ENCODE measurements at places on chromosomes 3 and 15. TPM values are rescaled to one million over a fixed set of nuclear protein-coding genes. Genes with fewer than 3 reads are reported as not detected.

DNA sequence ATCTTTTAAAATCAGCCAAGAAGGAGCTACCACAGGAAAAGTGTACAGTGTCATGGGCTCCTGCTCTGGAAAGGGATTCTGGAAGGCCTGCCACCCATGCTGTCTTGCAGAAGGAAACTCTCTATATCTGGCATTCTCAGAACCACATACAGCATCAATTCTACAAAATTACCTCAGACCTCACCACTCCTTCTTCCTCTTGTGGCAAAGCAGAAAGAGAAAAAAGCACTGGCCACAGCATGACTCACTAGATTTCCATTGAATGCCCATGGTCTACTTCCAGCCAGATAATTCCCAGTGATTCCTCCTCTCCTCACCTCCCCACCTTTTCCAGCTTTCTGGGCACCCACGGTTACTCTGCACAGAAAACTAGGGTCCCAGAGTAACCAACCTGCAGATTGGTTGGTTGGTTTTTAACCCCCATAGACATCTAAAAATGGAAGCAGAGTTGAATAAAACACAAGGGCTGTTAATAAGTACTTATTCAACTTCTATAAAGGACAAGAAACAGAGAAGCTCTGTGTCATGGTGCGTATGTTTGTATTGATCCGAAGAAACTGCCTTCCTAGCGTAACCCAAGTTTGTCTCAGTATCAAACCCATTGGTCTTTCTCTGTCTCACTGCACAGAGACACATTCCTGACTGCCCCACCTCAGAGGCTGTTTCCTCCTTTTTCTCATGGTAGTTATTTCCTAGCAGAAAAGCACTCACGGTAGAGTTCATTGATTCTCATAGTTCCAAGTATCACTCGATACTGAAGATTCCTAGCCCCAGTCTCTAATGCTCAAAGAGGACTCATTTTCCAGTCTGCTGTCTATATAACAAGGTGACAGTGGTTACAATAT is 67.7 kb downstream of the LDHAL6B start:
- no peaks in the 10 kb centered on the region for H3K4me1 ChIP-seq
- no peak overlapping the region for H3K27ac ChIP-seq
- no peak for DNase-seq
- H3K36me3 ChIP-seq: no peaks in the 10 kb centered on the region
- no peaks in the 10 kb centered on the region for H3K27me3 ChIP-seq

The HRG gene
- total RNA-seq: not detected

The SLC22A14 gene
- total RNA-seq: not detected

GRCh38 chr3:157614896-157615295 is 111.7 kb upstream of the VEPH1 start:
- H3K36me3 ChIP-seq: no peaks in the 10 kb centered on the region
- no peaks in the 10 kb centered on the region for H3K4me1 ChIP-seq

DNA sequence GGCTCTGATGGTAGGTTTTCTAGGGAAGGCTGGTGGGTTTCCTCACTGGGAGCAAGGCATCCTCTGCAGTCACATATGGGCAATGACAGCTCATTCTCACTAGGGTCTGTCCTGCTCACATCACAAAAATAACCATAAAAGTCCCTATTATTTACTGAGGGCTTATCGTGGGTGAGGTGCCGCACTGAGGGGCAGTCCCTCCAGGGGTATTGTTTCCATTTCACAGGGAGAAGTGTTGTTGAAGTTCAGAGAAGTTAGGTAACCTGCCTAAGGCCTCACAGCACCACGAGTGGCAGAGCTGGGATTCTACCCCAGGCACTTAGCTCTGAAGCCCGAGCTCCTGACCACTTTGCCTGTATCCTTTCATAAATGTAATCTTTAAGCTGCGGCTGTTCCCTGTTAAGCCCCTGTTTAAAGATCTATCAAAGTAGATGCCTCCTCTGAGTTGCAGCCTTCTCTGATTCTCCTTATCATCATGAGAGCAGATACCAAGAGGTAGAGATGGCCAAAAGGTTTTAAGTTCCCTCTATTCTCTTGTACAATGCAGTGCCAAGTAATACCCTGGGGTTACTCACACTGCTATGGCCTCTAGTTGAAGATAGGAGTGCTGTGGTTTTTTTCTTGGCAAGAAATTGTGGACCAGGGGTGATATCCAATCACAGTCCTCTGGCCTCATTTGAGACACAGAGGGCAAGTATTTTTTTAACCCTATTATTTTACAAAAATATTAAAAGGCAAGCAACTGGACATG is 107.0 kb downstream of the RPLP1 start:
- H3K27ac ChIP-seq: no peak overlapping the region
- no peaks in the 10 kb centered on the region for H3K36me3 ChIP-seq
- DNase-seq: no peak
- no peak overlapping the region for H3K4me3 ChIP-seq

Measured in ovary (tissue), 10 donors.